NB4 (cell line): ENCODE measurements at places on chromosomes 5 and 9.
A peak's percentile ranks its signal among the peaks of the same experiment; 100 is the strongest.

GRCh38 chr5:96455789-96456188 lies 22.7 kb upstream of the PCSK1 start:
- no peak for DNase-seq

DNA sequence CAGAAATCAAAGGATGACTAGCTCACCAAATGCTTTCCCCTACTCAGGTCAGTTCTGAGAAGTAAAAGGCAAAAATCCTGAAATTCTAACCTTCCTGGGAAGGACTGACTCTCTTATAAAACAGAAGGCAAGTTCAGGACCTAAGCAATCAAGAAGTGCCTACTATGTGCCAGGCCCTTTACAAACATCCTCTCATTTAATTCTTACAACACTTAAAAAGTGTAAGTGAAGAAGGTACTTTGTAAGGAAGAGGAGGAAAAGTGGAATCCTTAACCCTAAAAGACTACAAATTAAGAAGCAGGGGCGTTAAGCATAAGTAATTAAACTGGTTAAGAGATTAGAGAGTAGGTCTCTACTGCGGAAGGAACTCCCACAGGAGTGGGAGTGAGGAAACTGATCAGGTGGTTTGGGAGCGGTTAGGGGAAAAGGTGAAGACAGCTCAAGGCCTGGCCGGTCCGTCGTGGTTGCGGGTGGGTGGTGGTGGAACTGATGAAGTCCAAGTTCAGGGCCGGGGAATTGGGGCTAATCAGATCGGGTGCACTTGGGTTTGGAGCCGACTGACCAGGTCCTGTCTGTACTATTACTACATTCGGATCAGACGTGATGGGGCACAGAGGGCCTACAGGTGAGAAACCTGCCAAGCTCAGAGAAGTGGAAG lies 839 bp downstream of the MED27 start:
- DNase-seq: no peak

- DNase-seq: no peak
Observed at GRCh38 chr5:40499007-40499406, 180.7 kb upstream of the PTGER4 start.

GRCh38 chr5:94744906-94745305 lies 126.4 kb downstream of the SLF1 start:
- peak; percentile 11 for DNase-seq

GRCh38 chr5:130995254-130995515 lies 169.9 kb downstream of the HINT1 start:
- DNase-seq: no peak

- DNase-seq: peak; percentile 20
Observed at GRCh38 chr9:3585606-3586005, 59.8 kb upstream of the RFX3 start.

- peak; percentile 40 for DNase-seq
Observed at GRCh38 chr9:108612513-108612912, 243.3 kb downstream of the ACTL7B start.

GRCh38 chr5:6398570-6399230 lies 20.4 kb upstream of the MED10 start:
- DNase-seq: no peak

DNA sequence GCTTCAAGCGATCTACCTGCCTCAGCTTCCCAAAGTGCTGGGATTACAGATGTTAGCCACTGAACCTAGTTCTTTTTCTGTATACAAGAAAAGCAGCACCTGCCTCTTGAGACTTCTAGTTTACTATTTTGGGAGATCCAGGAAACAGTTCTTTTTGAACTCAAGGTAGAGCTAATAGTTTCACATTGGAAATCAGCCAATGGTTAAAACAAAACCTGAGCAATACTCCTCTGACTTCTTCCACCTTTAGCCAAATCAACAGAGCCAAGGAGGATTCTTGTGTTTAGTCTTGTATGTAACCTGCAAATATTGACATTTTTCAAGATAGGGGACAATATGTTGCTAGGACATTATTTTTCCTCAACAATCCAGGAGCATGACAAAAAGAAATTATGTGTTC lies 349.4 kb downstream of the SH3GL2 start:
- DNase-seq: no peak

- DNase-seq: no peak
Observed at GRCh38 chr5:80150731-80151130, 105.1 kb downstream of the SERINC5 start.

- DNase-seq: no peak
Observed at GRCh38 chr9:130356033-130356432, 88.7 kb upstream of the ASS1 start.

DNA sequence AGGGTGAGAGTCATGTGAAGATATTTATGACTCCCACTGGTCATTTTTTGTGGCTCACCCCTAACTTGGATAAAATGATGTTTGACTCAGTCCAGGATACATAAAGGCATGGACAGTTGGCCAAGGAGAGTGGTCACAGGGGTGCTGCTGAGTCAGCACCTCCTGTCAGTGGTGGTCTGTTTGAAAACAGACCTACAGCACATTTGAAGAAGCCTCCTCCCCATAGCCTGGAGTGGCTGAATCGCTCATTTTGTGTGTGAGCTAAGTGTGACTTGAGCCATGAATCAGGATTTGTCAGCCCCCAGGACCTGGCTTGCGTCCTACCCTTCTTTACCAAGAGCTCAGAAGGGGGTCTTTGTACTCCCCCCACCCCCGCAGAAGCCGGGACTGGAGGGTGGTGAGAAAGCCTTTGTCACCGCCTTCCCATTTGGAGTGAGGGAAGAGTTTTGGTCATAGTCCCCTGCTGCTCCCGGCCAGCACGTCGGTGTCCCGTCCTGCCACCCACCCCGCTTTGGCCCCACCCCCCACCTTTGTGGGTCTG lies 35.6 kb downstream of the TRIO start:
- no peak for DNase-seq

- DNase-seq: no peak
Observed at GRCh38 chr9:137708590-137709284, 89.9 kb downstream of the EHMT1 start.

GRCh38 chr5:18281947-18282581 lies 647.8 kb downstream of the TAF11L14 start:
- peak; percentile 56 for DNase-seq

GRCh38 chr5:18959535-18959934 lies 1028.5 kb downstream of the CDH18 start:
- no peak for DNase-seq

GRCh38 chr9:15392363-15392762 lies 30.3 kb upstream of the SNAPC3 start:
- DNase-seq: no peak

GRCh38 chr9:110255463-110256379 lies 586 bp downstream of the TXN start:
- peak; percentile 77 for DNase-seq

GRCh38 chr9:38306899-38307298 lies 85.6 kb upstream of the ALDH1B1 start:
- no peak for DNase-seq

- DNase-seq: no peak
Observed at GRCh38 chr5:86461169-86461956, 156.4 kb upstream of the COX7C start.

DNA sequence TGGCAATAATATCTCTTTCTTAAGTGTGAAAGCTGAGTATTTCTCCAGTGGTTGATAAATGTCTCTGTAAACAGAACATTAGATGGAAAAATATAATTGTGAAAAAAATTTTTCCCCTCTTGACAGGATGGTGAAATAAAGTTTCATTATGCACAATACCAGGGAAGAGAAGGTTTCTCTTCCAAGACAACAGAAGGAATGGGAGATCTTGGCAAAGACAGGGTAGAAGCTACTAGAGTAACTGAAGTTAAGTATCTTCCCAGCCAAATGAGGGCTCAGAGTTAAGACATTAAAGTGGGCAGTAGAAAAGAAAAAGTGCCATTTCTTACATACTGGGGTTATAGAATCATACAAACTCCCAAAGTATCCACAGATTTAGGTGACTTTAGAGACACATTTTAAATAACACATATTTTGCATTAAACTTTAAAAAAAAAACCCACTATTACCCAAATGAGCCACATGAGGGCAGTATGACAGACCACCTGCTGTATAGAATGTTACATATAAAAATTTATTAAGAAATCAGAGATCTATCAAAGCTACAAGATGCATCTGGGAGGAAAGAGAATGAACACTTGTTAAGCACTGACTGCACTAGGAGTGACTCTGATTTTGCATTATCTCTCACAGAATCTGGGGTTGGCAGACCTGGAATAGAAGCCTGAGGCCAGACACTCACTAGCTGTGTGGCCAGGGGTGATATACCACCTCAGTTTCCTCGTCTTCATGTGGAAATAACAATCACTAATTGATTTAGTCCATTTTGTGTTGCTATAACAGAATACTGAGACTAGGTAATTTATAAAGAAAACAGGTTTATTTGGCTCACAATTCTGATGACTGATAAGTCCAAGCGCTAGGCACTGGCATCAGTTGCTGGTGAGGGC lies 98.5 kb downstream of the ARSB start:
- peak; percentile 35 for DNase-seq

DNA sequence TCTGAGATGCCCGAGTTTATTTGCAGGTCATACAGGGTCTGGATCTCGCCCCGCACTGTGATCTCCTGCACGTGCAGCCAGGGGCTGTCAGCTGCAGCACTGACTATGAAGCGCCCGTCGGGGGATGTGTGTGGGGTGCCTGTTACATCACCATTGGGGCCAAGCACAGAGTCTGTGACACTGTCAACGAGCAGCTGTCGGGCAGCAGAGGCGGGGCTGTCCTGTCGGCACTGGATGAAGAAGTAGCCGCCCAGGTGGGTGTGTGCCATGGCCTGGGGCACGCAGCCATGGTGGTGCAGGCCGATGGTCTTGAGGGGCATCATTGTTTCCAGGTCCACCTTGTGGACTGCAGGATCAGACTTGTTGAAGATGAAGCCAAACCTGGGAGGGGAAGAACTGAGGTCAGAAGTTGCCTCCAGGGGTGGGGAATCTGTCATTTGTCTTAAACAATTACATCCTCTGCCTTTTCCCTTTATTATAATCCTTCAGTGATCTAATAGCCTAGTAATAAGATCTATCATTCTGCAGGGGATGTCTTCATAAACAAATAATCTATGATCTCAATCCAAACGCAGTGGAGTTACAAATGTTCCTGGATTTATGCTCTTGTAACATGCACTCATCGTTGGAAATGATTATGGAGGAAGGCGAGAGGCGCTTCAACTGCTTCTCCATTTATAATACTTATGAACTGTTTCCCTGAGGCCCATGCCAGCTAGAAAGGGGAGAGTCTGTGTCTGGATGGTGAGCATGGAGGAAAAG lies 147.8 kb downstream of the HSPA4 start:
- no peak for DNase-seq
